ENCODE measurements at places on chromosomes 13 and 19.

DNA sequence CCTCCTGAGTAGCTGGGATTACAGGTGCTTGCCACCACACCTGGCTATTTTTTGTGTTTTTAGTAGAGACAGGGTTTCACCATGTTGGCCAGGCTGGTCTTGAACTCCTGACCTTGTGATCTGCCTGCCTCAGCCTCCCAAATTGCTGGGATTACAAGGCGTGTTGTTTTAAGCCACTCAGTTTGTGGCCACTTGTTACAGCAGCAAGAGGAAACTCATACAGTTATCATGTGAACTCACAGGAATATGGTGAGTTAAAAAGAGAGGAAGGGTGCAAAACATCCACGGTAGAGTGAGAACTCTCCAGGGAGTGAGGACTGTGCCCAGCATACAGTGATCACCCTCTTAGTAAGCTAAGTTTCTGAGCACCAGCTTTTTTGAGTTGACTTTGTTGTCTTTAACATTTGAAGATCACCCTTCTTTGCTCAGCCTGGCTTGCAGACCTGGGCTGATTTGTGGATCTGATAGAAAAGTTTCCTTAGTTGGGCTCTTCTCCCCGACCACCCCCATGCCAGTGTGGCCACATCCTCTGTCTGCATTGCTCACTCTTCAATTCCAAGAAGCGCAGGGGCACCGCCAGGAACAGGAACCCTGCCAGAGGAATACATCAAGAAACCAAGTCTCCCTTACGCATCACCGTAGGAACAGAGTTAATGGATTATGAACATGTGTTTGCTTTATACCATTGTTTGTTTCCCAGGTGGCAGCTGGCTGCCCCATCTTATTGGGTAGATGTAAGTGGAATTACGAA is 16.0 kb downstream of the ALOX5AP start:
- no peak for DNase-seq

GRCh38 chr13:111483621-111483987 is 163.2 kb downstream of the TEX29 start:
- DNase-seq = no peak

GRCh38 chr13:34347784-34348573 is 530.0 kb downstream of the RFC3 start:
- no peak for DNase-seq

GRCh38 chr13:110824702-110825300 is 90.1 kb downstream of the ANKRD10 start:
- DNase-seq = no peak

- no peak for DNase-seq
Observed at GRCh38 chr13:104025303-104025702, 959.1 kb upstream of the SLC10A2 start.

DNA sequence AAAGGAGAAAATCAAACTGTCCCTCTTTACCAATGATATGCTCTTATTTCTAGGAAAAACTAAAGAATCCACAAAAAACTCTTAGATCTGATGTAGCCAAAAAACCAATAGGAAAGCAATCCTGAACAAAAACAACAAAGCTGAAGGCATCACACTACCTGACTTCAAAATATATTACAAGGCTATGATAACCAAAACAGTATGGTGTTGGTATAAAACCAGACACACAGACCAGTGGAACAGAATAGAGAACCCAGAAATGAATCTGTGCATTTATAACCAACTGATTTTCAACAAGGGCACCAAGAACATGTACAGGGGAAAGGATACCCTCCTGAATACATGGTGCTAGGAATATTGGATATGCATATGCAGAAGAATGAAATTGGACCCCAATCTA is 9.7 kb upstream of the ZNF546 start:
- no peak for DNase-seq

GRCh38 chr13:30140973-30141372 is 166.4 kb downstream of the KATNAL1 start:
- DNase-seq = no peak

GRCh38 chr13:22915442-22916082 is 265.2 kb upstream of the SGCG start:
- peak; percentile 30 for DNase-seq
